Activated CD8-positive, alpha-beta memory T cell treated with anti-CD3 and anti-CD28 coated beads, Interleukin-2, amount 50 U/mL, for 4 hours (primary cell): ENCODE measurements at places on chromosomes 5 and 9.

DNA sequence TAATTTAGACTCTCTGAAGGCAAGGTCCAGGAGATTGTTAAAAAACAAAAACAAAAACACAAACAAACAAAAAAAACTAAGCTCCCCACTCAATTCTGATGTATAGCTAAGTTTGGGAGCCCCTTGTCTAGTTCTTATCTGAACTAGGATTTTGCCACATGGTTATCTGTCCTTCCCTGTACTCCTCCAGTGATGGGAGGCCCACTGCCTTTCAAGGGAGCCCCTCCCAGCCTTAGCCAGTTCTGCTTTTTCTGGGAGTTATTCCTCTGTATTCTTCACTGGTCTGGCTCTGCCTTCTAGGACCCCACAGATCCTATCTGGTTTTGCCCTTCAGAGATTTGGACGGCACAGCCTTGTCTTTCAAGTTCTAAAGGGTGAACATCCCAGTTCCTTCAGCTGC, 2.1 kb upstream of the ALDH1B1 start:
- DNase-seq: no peak

- DNase-seq: no peak
Measured at GRCh38 chr9:124802426-124802825, 25.5 kb downstream of the OLFML2A start.

- DNase-seq: no peak
Measured at GRCh38 chr5:68382640-68383039, 167.1 kb downstream of the PIK3R1 start.

- DNase-seq: no peak
Measured at GRCh38 chr5:156367597-156367996, 40.6 kb downstream of the SGCD start.

DNA sequence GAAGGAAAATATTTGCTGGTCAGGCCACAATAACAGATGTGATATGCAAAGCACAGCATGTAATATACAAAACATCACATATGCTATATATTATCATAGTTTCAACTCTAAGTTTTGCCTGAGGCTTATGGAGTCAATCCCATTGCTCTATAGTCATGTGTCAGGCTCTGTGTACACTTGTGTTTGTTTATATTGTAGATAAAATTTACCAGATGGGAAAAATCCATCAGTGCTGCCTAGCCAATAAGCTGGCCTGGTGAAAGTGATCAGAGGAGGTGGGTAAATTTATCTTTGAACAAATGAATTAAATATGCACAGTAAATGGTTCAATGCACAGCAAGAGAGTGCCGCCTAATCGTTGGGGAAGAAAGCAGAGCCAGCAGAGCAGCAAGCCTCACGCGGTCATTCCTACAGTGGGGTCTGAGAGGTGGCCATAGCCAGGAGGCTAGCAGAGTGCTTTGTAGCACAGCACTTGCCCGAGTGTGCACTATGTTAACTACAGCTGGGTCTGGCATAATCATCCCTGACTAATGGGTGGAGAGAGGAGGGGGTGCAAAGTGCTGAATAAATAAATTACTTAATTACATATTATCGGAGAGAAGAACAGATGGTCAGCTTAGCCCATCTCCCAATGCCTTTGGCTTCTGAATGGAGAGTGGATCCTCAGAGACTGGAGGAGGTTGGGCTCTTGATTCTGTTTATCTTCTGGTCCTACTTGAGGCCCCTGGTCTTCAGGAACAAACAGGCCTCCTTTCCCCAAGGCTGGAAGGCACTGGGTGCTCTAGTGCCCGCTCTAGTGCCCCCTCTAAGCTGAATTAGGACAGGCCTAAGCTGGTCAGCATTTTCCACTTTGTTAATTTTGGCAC, 153.5 kb downstream of the MAT2B start:
- DNase-seq: no peak

- DNase-seq: no peak
Measured at GRCh38 chr5:165836046-165836445, 2330.6 kb downstream of the MAT2B start.

DNA sequence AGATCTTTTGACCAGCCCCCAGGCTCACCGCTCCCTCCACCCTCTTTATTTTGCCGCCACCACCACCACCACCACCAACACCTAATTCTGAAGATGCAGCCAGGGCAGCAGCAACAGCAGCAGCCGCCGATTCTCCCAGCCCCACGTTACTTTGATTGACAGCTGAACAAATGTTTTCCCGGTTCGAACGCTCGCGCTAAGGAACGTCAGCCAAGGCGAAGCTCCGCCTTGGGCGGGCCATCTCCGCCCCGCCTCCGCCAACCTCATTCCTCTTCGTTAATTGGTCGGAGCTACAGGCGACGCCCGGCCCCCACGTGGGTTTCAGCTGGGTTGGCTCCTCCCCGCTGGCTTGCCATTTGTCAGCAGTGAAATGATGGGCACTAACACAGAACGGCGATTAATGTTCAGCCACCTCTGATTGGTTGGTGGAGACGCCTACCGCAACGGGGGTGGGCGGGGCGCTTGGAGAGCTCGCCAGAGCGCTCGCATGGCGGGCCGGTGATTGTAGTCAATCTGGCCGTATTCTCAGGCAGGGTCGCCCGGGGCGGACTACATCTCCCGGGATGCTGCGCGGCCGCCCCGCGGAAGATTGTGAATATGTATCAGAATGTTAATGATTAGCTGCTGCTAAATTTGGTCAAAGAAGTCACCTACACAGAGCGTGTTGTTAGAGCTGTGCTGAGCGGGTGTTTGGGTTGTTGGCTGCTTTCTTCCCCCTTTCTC, at the start of gene TLE4:
TSS of gene TLE4 (plus strand) at position 657 of the 723 bp plus-strand sequence. CDS start 826 bp downstream, outside the sequence.
- peak; percentile 99 for DNase-seq

DNA sequence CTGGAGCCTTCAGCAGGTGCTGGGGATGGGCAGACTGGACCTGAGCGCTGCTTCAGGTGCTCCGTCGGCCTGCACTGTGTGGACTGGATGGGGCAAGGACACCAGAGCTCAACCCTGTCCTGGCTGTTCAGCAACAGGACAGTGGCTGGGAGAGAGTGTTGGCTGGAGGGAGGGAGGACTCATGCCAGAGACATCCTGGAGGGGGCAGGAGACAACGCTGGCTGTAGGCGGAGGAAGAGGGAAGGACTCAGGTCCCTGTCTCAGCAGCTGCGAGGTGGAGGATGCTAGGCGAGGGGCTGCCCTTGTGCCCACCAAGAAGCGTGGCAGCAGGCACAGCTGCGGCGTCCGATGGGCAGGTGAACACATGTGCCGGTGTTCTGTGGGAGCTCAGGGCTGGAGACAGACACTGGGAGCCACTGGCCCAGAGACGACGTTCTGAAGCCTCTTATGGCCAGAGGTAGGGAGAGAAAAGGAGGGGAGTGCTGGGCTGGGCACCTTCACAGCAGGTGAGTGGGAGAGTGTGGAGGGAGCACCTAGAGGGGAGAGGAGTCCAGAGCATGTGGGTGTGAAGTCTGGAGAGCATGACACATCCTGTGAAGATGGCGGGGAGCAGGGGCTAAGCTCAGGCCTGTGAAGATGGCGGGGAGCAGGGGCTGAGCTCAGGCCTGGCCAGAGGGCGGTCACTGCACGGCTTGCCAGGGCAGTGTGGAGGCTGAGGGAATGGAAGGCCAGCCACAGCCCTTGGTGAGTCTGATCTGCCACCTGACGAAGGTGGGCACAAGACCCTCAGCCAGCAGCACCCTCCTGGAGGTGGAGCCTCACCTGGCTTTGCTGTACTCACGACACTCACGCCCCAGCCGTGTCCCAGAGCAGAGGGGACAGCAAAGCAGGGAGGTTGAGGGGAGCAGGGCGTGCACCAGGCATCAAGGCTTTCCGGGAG, 79.1 kb upstream of the FCN1 start:
- DNase-seq: no peak

GRCh38 chr5:76947082-76947503, 5.8 kb upstream of the CRHBP start:
- DNase-seq: no peak

DNA sequence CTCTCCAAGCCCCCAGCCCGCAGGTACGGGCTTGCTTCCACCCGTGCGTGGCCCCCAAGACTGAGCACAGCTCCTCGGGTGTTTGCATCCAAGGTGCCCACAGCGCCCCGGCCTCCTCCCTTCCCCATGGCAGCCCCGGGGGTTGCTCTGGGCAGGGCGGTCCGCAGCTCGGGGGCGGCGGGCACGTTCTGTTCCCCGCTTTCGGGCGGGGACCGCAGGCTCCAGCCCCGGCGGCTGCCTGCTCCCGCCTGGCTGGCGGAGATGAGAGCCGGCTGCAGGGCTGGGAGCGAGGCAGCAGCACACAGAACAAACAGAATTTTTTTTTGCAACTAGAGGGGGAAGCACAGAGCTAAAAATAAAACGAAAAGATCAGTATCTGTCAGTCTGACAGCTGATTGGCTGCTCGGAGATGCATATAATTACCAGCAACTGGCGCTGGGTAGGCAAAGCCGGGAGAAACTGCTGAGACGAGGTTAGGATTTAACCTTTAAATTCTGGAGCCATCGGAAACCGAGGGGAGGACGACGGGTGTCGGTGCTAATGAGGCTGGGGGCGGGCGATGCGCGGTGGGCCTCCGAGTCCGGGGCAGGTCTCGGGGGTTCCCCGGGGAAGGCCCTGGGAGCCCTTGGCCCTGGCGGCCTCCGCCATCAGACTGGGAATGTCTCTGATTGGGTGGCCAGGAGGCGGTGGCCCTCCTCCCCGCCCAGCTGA, 142.7 kb upstream of the IER5L start:
- DNase-seq: peak; percentile 44

DNA sequence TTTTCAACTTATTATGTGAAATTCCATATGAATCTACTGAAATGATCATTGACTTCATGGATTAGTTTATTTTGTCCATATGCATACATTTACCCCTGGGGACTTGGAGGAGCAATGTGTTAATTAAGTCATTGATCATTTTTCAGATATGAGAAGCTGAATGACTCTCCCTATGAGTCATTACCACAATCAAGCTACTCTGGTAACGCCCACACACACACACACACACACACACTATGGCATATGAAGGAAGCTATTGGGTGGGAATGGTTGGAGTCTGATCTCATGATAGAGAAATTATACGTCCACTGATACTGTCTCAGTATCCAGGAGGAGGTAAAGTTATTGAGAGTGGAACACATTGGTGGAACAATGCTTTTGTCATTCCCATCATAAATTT, 528.9 kb downstream of the AGTPBP1 start:
- no peak for DNase-seq

DNA sequence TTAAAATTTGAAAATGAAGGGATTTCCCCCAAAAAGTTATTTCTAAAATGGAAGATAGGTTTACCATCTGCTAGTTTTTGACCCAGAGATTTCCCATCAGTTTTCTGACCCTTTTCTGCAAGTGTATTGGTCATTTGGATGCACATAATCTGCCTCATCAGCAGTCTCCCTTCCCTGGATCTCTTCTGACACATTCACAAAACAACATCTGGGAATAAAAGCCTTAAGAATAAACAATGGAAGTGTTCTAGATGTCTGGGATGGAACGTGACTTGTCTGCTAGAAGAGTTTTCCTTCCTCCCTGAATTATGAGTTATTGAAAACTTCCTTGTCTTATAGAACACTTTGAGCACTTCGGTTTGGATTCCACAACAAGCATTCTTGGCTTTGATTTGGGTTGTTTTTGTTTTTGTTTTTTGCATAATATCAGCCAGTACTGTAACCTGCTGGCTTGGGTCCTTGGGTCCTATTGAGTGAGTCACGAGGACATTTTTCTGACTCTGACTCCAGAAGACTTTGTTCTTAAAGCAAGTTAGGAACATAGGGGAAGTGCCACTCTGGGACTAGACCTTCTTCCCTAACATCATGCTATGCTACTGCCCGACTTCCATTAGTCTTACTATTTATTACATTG, 18.2 kb upstream of the ESM1 start:
- DNase-seq: no peak

GRCh38 chr5:65774346-65774745, 52.3 kb downstream of the NLN start:
- no peak for DNase-seq

- DNase-seq: no peak
Measured at GRCh38 chr9:72292874-72293607, 72.0 kb downstream of the ZFAND5 start.

DNA sequence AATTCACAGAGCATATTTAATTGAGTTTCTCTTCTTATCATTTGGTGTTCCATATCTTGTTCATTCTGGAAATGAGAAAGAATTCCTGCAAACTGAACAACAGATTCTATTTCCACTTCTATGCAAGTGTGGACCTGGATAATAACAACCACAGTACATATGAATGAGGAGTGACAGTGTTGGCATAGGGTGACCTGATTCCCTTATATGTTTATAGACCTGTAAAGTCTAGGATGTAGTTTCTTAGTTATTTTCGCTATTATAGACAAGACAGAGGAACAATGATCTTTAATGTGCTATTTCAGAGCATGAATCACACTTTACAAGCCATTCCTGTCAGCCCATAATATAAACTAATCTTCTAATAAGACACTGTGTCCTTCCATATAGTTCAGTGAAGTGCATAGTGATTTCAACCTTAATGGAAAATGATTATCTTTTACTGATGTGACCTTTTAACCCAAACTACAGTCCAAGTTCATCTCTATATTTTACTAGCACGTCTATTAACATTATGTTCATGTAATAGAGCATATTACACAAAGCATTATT, 88.2 kb upstream of the FAM174A start:
- no peak for DNase-seq

DNA sequence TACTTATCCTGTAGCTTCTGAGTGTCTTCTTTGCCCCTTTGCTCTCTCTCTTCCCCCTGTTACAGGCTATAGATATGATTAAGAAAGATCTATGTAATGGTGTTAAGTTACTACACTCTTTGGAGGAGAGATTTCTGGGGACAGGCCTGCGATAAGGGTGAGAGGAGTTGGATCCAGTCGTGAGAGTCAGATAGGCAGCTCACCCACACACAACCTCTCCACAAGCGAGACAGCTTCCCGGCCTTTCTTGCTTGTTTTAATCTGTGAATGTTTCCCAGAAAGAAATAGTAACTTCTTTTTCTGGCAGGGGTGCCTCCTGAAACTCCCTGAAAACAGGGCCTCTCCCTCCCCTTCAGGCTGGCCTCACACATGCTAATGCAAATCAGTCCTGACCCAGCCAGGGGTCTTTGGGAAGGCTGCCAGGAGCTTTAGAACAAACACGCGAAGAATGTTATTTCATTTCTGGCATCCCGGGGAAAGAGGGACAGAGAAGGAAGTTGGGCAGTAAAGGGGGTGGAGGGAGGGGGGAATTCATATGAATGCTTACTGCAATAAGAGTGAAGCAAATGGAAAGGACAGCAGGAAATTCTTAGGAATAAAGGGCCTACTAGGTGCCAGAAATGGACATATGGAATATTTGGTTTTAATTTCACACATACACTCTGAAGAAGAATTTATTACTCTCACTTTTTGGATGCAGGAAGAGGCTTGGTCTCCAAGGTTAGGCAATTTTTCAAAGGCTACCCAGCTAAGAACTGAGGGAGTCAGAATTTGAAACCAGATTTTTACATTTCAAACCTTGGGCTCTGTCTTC, 215.8 kb upstream of the TRIM32 start:
- DNase-seq: no peak

GRCh38 chr9:108213511-108213910, 642.3 kb downstream of the ACTL7B start:
- no peak for DNase-seq

DNA sequence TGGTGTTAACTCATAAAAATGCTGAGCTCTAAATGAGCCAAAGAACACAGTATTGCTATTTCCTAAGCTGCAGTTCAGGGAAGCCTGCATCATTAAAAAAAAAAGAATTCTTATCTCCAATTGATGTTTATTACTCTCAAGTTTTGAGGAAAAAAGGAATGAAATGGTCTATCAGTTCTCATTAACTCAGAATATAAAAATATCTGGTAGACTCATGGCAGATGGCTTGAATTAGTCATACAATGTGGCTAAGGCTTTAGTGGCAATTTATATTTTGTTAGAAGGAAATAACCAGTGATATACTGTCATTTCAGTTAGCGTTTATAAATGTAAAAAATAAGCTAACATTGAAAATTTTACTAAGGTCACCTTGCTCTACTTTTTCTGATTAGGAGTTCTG, 1403.4 kb upstream of the C9orf72 start:
- no peak for DNase-seq

- DNase-seq: no peak
Measured at GRCh38 chr5:28523888-28524635, 1485.7 kb upstream of the CDH9 start.
